ENCODE measurements at places on chromosomes 11 and 22.

GRCh38 chr11:72245263-72245816 lies 1.4 kb upstream of the PHOX2A start:
- DNase-seq: no peak

DNA sequence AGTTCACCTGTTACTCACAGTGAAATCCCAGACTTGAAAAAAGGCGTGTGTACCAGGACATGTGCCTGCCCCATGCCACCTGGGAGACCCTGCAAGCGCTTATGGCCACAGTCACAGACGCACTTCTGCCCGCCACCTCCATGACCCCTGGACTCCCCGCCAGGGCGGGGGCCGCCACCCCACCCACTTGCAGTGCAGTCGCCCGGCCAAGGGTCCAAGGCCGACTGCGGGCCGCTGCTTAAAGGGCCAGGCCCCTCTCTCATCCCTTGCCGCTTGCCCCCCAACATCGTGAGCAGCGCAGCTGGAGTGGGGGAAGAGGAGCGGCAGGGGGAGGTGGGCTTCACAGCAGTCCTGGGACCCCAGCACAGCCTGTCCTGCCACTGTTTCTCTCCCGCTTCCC lies 10.8 kb downstream of the DUSP8 start:
- DNase-seq: no peak

DNA sequence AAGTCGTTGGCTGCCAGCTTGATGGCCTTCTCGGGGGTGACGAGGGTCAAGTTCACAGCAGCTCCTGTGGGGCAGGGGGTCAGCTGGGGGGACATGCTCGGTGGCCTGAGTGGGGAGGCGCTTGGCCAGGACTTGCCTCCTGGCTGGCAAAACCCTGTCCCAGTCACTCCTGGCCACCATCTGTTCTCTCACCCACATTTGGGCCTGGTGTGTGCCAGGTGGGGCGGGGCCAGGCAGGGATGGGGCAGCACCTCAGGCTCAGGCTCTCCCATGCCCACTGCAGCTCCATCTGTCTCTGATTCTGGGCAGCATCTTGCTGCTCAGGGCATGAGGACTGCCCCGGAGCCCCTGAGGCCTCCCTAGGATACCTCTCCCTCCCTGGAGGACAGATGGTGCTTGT lies 3.7 kb upstream of the CEND1 start:
- DNase-seq: no peak

DNA sequence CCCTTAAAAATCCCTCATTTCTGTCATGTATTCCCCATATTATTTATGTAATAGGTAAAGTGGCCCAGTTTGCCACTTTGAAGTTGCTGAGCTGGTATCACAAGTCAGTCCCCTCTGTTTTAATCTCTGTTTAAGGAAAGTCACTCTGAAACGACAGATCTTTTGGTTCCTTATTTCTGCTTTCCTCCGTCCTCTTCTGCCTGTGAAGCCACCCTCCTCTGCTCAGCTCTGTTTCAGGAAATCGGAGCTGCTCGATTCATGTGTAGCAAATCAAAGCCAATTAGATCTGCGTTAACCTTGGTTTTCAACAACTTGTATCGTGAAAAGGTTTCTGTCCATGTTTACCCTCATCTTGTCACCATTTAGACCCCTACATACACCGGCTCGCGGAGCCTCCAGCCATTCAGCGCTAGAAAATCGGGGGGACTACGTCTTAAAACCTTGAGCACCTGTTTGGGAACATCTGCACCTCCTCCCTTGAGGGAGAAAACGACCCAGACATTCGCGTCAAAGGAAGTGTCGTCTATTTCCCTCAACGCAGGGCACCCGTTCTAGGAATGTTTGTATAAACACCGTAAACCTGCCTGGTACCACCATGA lies 576 bp upstream of the SC5D start:
- DNase-seq: no peak

GRCh38 chr11:44002191-44003093 lies 45.3 kb upstream of the ACCSL start:
- no peak for DNase-seq

GRCh38 chr11:108960501-108960900 lies 295.6 kb downstream of the DDX10 start:
- no peak for DNase-seq
